GM12891 (cell line): ENCODE measurements at places on chromosomes 2 and 18.

- no peak for DNase-seq
These were observed 265.4 kb upstream of the DLGAP1 start for GRCh38 chr18:4720518-4720917.

- DNase-seq = no peak
These were observed 261.5 kb downstream of the AFF3 start for GRCh38 chr2:99880964-99881294.

GRCh38 chr2:124961132-124961531 is 936.0 kb downstream of the CNTNAP5 start:
- DNase-seq = no peak

GRCh38 chr2:129923265-129924091 is 56.0 kb upstream of the RAB6C start:
- DNase-seq = no peak

DNA sequence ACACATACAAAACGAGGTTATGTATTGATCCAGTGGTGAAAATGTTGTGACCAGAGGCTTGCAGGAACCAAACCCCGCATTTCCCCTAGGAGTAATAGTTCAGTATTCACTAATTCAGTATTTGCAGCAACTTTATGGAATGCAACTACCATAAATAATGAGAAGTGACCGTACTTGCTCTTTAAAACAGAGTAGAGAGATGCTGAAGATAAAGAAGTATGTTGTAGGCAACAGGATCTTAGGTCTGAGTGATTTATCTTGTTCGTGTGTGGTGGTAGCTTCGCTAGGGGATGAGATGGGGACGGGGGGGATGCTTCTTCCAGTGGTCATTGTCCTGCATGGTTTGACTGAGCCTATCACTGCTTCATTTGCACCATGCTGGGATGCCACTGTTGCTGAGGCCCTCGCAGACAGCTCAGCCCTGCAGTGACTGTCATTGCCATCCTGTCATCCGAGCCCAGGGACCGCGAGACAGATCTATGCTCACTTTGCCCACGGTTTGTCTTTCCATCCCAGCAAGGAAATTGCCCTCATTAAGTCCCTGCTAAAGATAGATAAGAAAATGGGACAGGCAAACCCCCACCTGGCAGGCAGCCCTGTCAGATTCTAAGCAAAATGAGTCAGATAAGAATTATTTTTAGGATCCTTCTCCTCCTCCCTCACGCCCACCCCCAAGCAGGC is 181.3 kb downstream of the CTIF start:
- no peak for DNase-seq

GRCh38 chr18:59665057-59666006 is 31.9 kb downstream of the CCBE1 start:
- DNase-seq = no peak

- no peak for DNase-seq
These were observed 993.1 kb upstream of the TMEFF2 start for GRCh38 chr2:193187816-193188215.

GRCh38 chr2:20836521-20836920 is 13.6 kb upstream of the LDAH start:
- no peak for DNase-seq

DNA sequence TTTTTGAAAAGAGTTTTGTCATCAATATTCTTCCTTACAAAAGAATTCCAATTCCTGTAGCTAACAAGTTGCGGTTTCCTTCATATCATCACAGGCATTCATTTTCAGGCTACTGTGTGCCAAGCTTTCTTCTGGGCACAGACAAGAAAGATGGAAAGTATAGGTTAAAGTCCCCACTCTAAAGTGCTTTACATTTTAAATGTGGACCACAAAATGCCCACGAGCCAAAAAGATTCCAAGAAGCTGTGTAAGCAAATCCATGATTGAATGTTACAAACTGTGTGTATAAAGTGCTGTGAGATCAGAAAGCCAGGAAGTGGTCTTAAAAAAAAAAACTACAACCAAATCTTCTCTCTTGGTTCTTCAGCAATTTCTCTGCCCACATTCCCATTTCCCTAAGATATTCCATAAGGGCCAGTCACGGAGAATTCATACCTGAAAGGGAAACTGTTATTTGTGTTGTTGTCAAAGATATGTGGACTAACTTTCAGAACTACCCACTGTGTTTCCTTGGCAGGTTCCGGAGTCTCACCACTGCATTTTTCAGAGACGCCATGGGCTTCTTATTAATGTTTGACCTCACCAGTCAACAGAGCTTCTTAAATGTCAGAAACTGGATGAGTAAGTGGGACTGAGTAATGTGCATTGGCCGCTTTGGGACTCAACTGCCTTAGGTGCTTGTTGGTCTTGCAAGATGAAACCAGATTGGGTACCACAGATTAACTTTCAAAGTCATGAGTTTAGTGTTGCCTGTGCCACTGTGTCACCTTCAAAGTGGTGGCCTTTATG is 55.7 kb downstream of the RAB27B start:
- no peak for DNase-seq
